ENCODE measurements at places on chromosomes 13 and 19.

DNA sequence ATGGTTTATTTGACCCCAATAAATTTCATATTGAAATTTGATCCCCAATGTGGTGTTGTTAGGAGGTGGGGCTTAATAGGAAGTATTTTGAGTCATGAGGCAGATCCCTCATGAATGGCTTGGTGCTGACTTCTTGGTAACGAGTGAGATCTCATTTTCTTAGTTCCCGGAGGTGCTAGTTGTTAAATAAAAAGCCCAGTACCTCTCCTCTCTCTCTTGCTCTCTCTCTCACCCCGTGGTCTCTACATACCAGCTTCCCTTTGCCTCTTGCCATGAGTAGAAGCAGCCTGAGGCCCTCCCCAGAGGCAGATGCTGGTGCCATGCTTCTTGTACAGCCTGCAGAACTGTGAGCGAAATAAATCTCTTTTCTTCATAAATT, 39.4 kb upstream of the KATNAL1 start:
- DNase-seq: no peak

- DNase-seq: no peak
These were observed 1069.1 kb downstream of the EFNB2 start for GRCh38 chr13:105466376-105466775.

DNA sequence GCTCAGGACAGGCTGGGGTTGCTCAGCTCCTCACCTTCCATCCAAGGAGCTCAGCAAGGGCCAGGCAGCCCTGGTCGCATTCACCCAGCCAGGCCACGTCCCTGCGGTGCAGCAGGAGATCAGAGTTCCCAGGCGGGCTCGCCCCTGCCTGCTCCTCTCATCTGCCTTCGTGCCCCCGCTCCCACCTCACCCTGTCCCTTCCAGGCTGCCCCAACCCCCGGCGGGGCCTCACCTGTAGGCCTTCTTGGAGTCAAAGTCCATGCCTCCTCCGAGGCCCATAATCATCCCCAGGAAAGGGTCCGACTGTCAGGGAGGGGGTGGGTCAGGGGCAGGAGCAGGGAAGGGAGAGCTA, 1.3 kb upstream of the RINL start:
- no peak for DNase-seq

- no peak for DNase-seq
These were observed 1.6 kb downstream of the OXGR1 start for GRCh38 chr13:96992633-96993032.

GRCh38 chr13:75395901-75396300, 86.1 kb downstream of the TBC1D4 start:
- DNase-seq: no peak

DNA sequence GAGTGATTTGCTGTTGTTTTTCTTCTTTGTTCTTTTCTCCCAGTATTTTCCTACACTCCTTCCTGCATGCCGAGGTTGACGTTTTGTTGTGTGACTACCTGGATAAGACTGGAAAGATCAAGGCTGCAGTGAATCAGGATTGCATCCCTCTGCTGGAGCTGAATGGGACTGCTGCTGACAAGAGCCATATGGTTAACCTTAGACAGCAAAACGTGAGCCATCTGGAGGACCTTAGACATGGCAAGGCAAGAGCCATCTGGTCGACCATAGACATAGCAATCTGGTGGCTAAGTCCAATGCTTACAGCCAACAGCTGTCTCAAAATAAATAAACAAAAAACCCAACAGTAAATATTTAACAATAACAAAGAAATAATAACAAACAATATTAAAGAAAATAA, 42.6 kb upstream of the ZNF91 start:
- no peak for DNase-seq

GRCh38 chr13:41995336-41995735, 34.4 kb upstream of the VWA8 start:
- DNase-seq: no peak

GRCh38 chr19:48989701-48990291, 3.3 kb downstream of the GYS1 start:
- DNase-seq: no peak

- DNase-seq: no peak
These were observed 8.0 kb upstream of the ZNF358 start for GRCh38 chr19:7507884-7508283.

DNA sequence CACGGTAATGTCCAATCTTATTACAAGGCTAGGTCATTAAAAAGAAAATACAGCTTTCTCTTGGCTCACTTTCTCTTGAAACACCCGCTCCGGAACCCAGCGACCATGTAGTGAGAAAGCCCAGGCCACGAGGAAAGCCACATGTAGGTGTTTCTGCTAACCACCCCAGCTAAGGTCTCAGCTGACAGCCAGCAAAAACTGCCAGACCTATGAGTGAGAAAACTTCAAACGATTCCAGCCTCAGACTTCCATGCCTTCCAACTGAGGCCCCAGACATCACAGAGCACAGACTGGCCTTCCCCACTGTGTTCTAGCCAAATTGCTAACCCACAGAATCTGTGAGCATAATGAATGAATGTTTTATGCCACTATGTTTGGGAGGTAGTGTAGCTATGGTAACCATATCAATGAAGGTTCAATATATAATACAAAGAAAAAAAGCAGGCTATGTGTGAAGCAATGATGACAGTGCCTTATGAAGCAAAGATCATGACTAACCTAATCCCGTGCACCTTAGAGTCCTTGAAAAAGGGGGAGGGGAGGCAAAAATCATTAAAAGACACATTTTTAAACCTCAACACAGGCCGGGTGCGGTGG, 11.9 kb upstream of the TPTE2 start:
- no peak for DNase-seq

- peak; percentile 80 for DNase-seq
These were observed 14.0 kb downstream of the MOB3A start for GRCh38 chr19:2081873-2082810.

DNA sequence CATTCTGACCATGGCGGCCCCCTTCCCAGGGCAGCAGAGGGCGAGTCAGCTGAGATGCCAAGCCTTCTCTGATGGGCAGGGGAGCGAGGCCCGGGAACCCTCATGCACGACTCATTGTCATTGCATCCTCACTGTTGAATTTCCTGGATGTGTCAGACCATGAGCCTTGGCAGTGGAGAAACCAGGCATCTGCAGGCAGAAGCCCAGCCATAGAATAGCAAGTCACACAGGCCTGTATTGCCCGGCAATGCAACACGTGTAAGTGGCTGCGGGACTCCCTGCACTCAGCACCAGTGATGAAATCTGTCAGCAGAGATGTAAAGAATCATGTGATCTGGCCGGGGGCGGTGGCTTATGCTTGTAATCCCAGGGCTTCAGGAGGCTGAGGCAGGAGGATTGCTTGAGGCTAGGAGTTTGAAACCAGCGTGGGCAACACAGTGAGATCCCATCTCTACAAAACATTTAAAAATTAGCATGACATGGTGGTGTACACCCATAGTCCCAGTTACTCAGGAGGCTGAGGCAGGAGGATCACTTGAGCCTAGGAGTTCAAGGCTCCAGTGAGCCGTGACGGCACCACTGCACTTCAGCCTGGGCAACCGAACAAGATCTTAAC, 199.7 kb downstream of the KATNAL1 start:
- DNase-seq: no peak

- no peak for DNase-seq
These were observed 20.6 kb downstream of the HCN2 start for GRCh38 chr19:610071-610800.

- DNase-seq: no peak
These were observed 9.7 kb upstream of the PTBP1 start for GRCh38 chr19:787536-787935.

GRCh38 chr13:62337109-62337880, 921.6 kb upstream of the PCDH20 start:
- DNase-seq: no peak

GRCh38 chr19:30287973-30288372, 84.2 kb upstream of the ZNF536 start:
- no peak for DNase-seq

- no peak for DNase-seq
These were observed 41.4 kb downstream of the NLRP12 start for GRCh38 chr19:53782698-53783097.

DNA sequence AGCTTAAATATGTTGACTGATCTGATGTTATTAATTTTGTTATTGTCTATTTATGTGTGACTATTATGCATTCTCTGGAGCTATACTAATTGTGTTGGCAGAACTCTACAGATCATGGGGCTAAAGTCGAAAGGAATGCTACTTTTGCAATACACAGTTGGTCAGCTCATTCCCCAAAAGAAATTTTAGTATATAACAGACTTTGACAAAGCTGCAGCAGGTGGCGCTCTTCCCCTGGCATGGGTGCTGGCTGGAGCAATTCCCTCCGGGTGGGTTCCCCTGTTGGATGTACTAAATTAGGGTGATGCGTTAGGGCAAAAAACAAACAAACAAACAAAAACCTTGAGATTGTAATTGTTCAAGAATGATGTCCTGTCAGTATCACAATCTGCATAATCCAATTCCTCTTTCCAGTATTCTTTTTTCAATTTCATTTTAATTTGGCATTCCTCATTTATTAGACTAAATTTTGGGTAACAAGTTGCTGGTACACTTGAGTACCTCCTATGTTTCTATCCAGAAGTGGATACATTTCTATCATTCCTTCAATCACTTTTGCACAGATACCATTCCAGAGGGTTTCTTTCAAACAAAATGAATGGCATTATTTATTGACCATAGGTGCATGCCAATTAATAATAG, 322.8 kb upstream of the EDNRB start:
- DNase-seq: no peak

- no peak for DNase-seq
These were observed 236.3 kb downstream of the COL4A1 start for GRCh38 chr13:110070511-110071120.

DNA sequence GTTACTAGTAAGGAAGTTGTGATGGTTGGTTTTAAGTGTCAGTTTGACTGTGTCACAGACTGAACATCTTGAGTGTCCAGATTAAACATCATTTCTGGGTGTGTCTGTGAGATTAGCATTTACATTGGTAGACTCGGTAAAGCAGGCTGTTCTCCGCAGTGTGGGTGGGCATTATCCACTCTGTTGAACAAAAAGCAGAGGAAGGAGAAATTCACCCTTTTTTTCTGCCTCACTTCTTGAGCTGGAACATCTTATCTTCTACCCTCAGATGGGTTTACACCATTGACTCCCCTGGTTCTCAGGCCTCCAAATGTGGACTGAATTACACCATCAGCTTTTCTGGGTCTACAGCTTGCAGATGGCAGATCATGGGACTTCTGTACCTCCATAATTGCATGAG, 63.7 kb upstream of the ZDHHC20 start:
- DNase-seq: no peak

Data from stimulated activated effector memory CD8-positive, alpha-beta T cell treated with anti-CD3 and anti-CD28 coated beads, Interleukin-12 subunit alpha, Interleukin-12 subunit beta, amount 100 ng/mL, for 72 hours (primary cell).